ENCODE measurements at places on chromosomes 16 and 17.

- no peak for DNase-seq
These were observed 6.0 kb downstream of the WFIKKN2 start for GRCh38 chr17:50841277-50841948.

- no peak for DNase-seq
These were observed 44.5 kb upstream of the TBX2 start for GRCh38 chr17:61354895-61355874.

GRCh38 chr17:60163108-60163784 is 13.5 kb downstream of the CA4 start:
- DNase-seq = no peak

- DNase-seq = no peak
These were observed 2288.4 kb downstream of the TP53TG3F start for GRCh38 chr16:35747658-35748455.

GRCh38 chr17:49908782-49909714 is 59.9 kb upstream of the DLX4 start:
- no peak for DNase-seq

DNA sequence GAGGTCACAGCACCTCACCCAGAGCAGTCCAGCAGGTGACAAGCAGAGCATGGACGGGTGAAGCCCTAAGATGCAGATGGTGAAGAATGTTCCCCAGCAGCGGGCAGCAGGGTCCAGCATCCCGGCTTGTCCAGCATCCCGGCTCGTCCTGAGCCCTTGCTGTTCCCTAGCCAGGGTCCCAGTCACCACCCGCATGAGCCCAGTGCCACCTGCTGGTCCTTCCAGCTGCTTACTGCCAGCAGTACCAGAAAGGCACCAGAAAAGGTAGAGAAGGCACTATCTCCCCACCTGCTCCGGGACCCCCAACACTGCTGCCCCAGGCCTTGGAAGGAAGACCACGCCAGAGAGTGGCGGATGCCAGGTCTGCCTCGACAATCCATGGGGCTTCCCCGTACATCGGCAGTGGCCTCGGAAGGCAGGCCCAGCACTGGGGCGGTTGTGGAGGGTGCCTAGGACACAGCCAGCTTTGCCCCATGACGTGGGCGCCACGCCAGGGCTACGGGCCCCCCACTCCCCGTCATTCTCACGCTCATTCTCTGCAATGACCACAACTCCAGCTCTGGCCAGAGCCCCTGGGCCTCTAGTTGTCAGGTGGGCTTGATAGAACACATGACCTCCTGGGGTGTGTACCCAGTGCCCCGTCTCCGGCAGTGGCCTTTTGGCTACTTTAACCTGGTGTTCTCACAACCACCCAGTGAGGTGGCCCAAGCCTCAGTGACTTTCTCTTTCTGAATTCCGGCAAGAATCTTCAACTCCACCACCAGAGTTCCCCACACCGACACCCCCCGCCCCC is 1.4 kb downstream of the CENPX start:
- DNase-seq = peak; percentile 64

- DNase-seq = peak; percentile 93
These were observed at the start of gene CD68 for GRCh38 chr17:7579001-7579833. CD68 (plus strand) TSS chr17:7579638; CDS start chr17:7579678, 40 bp downstream.

- no peak for DNase-seq
These were observed 43.4 kb upstream of the ZC3H18 start for GRCh38 chr16:88526906-88527185.

DNA sequence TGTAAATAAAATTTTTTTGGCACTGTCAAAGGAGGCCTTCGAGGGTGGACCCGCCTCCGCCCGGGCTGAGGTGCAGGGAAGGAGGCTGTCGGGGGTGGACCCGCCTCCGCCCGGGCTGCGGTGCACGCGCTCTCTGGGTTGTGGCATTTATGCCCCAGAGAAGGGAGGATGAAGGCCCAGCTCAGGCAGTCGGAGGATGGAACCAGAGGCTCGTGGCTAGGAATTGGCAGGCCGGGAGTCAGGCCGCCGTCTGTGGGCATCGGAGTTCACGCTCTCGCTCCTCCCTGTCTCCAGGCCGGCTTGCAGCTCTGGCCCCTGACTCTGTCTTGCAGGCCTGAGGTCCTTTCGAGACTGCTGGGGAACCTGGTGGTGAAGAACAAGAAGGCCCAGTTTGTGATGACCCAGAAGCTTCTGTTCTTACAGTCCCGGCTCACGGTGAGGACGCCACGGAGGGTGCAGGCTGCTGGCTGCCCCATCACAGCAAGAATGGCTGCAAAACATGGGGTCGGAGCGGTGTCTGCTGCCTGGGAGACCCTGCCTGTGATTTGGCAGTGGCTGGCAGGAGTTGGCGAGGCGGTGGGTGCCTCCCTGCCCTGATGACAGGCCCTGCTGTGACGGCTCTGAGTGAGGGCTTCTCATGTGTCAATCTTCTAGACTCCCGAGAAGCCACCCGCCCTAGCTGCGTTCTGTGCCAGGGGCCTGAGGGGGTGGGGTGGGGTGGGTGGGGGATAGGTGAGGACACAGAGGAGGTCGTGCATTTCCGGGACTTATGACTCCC is 5.9 kb downstream of the TELO2 start:
- no peak for DNase-seq

DNA sequence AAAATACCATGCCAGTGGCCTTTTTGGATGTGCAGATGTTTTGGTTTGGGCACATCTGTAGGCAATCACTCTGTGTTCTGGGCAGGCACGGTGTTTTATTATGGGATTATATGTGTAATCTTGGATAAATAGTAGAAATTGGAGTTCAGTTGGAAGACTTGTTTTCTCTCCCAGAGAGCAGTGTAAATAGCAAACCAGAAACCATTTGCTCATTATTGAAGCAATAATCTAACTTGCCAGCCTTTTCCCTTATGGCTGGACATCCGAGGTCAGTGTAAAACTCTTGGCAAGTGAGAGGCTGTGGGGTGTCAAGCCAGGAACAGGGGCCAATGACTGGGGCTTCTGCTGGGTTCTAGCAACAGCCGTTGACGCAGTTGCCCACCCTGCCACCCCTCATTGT is 69.9 kb downstream of the IRX3 start:
- DNase-seq = no peak

DNA sequence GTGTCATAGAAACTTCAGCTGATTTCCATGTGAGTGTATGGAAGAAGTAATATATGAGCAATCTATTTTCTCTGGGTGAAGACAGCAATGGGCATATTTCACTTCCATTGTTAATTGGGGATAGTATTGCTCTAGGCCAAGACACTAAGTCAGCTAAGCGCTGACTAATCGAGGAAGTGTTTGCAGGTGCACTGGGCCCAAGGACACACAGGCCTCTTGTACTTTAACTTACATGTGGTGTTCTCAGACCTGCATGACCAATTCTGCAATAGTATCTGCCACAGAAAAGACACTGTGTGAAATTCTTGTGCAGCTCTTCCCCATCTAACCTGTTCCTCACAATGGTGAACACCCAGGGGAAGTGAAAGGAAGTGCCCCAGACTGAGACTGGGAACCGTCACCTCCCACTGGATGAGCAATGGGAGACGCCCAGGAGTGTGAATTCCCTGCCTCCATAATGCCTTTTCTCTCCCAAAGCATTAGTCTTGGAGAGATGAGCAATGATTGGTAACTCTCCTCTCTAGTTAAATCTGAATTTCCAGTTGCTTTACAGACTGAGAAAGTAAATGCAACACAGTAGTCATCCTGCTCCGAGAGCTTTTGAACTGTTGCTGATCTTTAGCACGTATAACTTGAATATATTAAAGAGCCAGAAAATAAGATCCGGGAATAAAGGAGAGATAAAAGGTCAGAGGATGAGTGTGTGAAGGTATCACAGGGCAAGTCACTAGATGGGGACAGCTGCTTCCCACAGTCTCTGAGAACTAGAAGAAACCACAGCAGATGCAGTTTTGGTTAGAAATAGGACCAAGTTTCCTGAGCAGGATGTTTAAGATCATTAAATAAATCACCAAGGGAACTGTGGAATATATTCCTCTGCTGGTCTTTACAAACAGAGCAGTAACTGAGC is 82.6 kb downstream of the CDK5R1 start:
- peak; percentile 47 for DNase-seq

DNA sequence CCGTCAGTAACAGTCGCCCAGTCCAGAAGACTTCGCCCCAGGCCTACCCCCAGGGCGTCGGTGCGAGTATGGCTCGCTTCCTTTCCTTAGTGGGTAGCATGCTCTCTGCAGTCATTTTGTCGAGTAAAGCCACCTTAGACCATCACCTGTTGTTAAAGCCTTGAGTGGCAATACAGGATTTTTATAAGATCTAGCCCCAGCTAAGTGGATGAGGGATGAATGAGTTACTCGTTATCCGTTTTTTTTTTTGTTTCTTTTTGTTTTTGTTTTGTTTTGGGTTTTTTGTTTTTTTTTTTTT is 322 bp upstream of the KLHL11 start:
- no peak for DNase-seq

DNA sequence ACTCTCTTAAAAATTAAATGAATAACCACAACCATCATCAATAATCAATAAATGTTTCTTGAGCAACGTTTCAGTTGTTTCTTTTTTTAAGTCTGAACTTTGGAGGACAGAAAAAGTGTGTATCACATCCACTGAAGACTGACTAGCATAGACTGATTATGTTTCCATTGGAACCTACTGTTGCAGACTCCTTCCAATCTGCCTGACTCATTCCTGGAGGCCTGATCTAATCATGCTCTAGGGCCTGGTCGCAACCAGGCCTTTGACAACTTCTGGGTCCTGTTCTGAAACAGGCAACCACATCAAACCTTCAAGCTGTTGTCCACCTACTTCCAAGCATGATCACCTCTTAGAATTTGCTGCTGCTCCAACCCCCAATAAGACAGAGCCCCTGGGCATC is 109.2 kb upstream of the NUDT7 start:
- DNase-seq = no peak

GRCh38 chr16:85879975-85880831 is 18.8 kb upstream of the IRF8 start:
- DNase-seq = no peak

DNA sequence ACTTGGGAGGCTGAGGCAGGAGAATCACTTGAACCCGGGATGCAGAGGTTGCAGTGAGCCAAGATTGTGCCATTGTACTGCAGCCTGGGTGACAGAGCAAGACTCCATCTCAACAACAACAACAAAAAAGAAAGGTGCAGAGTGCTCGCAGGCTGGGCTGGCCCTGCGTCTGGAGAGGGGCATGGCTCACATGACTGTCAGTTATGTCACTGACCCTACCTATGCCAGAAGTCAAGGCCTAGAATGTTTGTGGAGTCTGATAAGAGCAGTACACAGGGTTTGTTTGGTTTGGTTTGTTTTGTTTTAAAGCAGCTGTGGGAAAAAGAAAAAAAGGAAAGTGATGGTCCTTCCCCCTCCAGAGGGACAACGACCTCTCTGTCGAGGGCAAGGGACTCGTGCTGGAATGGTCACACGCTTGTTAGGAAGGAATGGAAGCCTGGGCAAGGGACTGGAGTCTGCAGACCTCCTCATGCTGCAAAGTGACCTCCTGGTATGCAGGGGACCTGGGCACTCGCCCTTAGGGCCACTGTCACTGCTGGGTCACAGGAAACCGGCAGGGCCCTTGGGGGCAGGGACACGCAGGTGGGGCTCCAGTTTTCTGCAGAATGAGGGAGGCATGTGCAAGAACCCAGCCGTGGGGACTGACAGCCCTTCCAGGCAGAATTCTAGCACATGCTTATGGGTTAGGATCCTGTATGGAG is 10.1 kb upstream of the OSGIN1 start:
- DNase-seq = no peak

GRCh38 chr16:87076950-87077749 is 240.0 kb downstream of the C16orf95 start:
- DNase-seq = peak; percentile 53

DNA sequence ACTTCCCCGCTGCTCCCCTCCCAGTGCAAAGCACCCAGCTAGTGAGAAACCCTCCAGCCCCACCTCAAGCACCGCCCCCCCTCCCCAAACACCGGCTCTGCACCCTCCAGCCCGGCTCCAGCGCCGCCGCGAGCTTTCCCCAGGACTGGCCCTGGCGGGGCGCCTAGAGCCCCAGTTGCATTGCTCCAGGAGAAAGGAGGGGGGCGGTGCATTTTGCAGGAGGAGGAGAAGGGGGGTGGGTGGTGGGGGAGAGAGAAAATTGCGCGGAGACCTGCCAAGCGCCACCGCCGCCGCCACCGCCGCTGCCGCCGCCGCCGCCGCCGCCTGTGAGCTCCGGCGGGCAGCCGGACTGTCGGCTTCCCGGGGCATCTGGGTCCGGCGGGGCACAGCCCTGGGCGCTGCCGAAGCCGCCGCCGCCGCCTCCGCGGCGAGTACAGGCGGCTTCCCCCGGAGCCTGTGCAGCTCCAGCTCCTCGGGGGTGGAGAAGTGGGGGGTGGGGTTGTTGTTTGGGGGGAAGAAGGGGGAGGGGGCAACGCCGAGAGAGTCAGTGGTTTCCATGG is 333 bp upstream of the NOG start:
- DNase-seq = peak; percentile 88

DNA sequence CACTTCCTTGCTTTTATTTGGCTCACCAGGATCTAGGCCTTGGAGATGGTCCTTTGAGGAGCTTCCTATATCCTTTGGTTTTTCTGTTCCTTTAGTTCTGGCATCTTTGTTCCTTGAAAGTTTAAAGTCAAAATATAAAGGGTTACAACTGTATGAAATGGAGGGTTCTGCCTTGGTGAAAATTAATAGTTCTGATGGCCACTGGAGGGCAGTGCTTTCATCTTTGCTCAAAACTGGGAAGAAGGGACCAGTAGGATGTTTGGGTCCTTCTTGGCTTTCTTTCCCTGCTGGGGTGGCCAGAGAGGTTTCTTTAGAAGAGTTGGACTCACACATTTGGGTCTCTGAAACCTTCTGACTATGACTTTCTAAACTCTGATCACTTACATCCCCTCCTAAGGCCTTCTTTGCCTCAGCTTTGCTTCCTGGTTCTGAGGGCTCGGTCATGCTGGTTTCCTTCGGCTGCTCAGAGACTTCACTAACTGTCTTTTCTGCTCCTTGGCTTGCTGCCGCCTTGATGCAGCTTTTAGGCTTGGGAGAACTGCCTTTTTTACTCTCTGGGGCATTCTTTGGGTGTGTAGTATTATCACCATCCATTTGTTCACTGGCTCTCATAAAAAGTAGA is 10.9 kb upstream of the ITGA2B start:
- peak; percentile 19 for DNase-seq

DNA sequence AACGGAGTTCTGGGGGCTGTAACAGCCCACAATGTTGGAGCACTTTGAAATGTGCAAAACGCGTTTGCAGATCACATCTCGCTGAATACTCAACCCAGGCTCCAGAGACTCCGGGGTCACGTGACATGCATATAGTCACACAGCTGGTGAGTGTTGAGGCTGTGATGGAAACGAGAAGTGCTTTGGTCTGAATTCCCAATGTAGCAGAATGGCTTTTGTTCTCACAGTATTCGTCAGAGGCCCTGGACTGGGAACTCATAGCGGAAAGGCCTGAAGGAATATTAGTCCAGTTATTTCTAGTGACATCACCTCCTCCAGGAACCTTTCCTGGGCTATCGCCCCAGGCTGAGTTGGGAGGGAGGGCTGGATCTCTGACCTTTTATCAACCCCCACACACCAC is 95.8 kb upstream of the CRHR1 start:
- DNase-seq = no peak

DNA sequence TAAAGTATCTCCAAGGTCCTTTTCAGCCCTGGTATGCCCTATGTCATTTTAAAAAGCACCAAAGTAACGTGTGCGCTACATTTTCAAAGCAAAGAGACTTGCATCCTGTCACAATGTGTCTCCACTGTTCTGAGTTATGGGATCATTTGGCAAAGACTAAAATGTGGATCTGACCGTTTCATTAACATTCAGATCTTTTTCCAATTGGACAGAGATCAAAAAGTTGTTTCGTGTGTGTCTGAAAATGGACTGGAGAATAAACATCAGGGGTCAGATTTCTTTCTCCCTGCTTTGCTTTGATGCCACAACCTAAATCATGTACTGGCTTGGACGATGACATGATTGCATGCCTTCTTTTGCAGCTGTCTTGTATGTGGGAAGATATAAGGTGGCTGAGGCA is 136.0 kb upstream of the NOG start:
- DNase-seq = no peak
